ENCODE measurements at places on chromosomes 7 and 10.

DNA sequence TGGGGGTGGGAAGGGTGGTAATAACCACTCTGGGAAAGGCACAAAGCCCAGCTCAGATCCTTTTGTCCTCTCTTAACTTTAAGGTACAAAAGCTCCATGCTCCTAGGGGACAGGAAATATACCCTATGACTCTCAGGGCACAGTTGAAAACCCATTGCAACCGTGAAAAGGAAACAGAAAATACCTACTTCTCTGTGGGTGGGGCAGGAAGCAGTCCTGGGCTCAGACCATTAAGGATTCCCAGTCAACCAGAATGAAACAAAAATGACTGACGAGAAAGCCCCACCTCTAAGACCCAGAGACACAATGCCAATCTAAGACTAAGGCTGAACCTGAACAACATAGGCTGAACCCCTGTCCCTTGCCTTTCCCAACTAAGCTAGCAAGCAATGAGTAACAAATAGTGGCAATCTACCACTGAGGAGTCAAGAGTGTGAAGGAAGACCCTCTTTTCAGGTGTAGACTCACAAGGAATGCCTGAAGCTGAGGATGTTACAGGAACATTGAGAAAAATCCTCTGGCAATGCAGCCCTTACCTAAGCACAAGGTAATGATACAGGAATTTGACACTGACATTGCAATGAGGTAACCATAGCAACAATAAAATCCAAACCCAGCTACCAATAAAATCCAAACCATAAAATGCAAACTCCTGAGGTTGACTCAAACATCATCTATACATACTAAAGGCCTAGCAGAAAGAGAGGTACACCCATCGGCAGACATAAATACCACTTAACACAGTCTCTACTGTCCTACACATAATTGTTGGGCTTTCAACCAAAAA, 380.1 kb downstream of the HPSE2 start:
- no peak for DNase-seq

GRCh38 chr10:13631594-13631993, 44.8 kb downstream of the PRPF18 start:
- no peak for DNase-seq

- DNase-seq, result peak; percentile 42
These were observed 8.2 kb downstream of the TFR2 start for GRCh38 chr7:100632951-100633717.

GRCh38 chr7:23787272-23787671, 77.3 kb downstream of the STK31 start:
- DNase-seq, result no peak

DNA sequence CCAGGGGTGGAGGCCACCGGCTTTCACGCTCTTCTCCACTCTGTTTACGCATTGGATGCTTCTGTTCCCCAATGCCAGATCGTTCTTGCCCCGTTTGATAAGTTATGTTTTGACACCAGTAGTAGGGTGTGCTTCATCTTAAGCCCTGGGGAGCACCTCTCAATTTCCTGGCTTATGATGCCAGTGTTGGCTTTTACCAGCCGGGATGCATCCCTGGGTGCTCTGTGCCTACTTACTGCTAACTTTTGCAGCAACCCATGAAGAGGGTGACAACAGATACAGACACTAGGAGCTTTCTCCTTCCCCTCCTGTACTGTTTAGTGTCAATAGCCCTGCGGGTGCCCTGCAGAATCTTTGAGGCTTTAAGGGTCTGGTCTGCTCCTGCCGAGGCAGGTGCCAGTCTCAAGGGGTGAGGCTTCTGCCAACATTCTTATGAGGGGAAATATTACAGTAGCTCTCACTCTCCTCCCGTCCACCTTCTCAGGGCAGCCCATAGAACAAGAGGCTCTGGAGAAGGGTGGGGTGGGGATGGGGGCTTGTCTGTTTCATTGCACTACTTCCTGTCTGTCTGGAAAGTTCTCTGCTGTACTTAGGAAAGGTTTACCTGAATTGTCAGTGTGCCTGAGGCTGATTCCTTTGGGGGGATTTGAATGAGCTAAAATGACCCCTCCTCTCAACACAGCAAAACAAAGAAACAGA, 23.3 kb downstream of the ADCY1 start:
- DNase-seq, result no peak

GRCh38 chr10:131822013-131822691, 78.7 kb upstream of the PPP2R2D start:
- no peak for DNase-seq

DNA sequence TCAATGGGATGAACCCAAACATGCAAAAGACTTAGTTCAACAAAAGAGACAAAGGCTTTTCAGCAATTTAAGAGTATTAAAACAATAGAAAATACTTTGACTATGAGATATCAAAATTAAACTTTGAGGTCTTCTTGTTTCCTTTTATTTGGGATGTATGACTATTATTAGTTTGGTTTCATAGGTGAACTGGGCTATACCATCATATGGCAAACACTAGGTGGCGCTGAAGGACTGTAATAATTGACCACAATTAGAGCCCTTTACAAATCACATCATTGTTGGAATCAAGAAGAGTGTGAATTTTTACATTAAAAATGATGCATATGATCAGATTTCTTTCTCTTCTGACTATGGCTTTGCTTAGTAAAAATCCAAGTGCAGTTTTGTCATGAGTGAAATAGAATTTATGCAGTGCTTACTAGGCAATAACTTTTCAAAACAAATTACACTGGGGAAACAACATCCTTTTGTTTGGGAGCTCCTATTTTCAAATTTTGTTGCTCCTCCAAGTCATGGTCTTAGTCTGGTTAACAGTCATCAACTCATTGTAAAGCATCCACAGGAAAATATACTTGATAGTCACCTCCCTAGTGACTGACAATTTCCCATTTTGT, 14.7 kb upstream of the NXPH1 start:
- DNase-seq, result peak; percentile 18

DNA sequence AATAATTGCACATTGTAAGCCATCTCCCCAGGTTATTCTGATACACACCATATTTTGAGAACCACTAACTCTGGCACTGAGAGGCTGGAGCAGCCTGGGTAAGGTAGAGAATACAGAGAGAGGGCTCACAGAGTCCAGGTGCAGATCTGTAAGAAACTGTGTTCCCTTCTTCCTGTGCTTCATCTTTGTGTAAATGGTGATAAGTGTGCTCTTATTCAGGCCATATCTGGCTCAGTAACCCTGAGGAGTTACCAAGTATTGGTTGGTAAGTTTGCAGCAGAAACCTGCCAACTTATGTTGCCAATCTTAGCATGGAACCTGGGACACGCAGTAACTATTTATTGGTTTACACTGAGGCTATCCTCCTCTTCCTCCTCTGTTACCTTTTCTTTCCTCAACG, 16.2 kb upstream of the ICA1 start:
- no peak for DNase-seq

DNA sequence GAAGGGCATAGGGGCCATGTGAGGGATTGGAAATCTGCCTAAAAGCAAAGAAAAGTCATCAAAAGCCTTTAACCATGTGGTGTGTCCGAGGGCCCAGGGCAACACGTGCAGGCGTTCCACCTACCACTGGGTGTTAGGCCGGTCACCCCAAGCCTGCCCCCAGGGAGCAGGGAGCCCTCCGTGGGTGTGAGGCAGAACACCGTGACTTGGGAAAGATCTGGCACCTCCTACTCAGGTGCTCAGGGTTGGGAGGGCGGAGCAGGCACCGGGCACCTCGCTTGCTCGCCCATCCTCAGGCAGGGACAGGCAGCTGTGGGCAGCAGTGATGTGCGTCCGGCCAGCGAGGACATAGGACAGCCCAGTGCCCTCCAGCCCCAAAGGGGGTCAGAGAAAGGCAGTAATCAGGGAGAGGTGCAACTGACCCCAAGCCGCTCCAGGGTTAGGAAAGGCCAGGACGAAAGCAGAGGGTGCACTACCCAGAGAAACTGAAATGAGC, 80.7 kb upstream of the CHST15 start:
- no peak for DNase-seq

- no peak for DNase-seq
These were observed 155.8 kb downstream of the MLLT10 start for GRCh38 chr10:21689881-21690280.

GRCh38 chr7:47293884-47294555, 287.9 kb downstream of the TNS3 start:
- DNase-seq, result no peak

DNA sequence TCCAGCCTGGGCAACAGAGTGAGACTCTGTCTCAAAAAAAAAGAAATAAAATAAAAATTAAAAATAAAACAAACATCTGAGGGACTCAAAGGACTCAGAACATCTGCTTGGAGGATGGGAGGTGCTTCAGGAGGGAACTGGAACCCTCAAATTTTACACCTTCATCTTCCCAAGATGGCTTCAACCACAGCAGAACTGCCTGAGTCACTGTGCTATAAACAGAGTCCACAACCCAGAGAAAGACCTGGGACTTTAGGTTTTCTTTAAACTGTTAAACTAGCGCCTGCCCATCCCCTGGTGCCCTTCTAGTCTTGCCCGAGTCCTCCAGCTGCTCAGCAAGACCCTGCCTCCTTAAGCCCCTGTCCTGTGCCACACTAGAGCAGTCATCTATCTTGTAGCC, 40.8 kb downstream of the RGS10 start:
- DNase-seq, result no peak

DNA sequence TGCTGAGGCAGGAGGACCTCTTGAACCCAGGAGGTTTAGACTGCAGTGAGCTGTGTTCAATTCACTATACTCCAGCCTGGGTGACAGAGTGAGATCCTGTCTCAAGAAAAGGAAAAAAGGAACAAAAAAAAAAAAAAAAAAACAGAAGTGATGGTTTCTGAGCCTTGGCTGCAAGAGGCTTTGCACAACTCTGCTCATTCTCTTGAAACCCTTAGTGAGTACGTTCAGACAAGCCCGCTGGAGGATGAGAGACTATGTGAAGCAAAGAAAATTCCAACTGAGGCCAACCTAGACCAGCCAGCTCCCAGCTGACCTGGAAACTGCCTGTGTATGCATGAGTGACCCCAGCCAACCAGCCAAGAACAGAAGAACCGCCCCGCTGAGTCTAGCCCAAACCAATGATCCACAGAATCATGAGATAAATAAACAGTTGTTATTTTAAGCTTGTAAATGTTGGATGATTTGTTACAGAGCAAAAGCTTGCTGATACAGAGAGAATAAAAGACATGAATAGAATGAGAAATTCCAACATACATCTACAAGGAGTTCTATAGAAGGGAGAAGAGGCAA, 50.6 kb upstream of the FZD9 start:
- DNase-seq, result no peak

DNA sequence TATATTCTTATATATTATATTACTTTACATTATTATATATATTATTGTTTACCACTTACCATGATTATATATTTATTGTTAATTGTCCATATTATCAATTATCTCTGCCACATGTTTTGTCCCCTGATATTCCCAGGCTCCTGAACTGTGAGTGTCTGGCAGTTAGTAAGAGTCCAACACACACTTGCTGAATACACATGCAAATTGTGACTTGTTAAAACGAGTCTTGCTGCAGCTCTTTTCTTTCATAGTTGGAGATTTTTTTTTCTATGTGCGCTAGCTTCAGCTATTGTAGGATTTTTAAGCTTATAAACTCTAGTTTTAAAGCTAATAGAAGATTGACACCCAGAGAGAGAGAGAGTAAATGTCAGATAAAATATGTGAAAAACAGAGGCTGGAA, 207.8 kb upstream of the FAM3C start:
- DNase-seq, result no peak

- DNase-seq, result peak; percentile 67
These were observed 162.2 kb downstream of the SH3PXD2A start for GRCh38 chr10:103692952-103693811.

GRCh38 chr10:117666965-117667364, 124.4 kb downstream of the EMX2 start:
- no peak for DNase-seq

DNA sequence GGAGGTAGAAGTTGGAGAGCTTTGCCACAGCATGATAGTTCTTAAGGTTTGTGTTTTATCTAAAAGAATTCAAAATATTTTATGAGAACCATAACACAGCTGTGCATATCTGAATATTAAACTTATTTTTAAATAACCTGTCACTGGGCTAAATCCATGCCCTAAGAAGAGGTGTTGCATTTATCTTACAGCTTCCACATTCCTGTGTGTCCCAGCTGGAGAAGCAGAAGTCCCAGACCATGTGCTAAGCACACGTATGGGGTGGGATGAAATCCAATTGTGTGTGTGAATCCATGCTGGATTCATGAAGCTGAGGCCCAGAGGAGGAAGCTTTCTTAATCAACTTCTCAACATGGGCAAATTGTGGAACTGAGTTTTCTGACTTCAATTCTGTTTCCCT, 121.5 kb downstream of the PKD1L1 start:
- DNase-seq, result no peak

GRCh38 chr10:29687421-29688164, 52.8 kb upstream of the SVIL start:
- DNase-seq, result no peak

- no peak for DNase-seq
These were observed 106.4 kb downstream of the COL13A1 start for GRCh38 chr10:69908124-69908523.

DNA sequence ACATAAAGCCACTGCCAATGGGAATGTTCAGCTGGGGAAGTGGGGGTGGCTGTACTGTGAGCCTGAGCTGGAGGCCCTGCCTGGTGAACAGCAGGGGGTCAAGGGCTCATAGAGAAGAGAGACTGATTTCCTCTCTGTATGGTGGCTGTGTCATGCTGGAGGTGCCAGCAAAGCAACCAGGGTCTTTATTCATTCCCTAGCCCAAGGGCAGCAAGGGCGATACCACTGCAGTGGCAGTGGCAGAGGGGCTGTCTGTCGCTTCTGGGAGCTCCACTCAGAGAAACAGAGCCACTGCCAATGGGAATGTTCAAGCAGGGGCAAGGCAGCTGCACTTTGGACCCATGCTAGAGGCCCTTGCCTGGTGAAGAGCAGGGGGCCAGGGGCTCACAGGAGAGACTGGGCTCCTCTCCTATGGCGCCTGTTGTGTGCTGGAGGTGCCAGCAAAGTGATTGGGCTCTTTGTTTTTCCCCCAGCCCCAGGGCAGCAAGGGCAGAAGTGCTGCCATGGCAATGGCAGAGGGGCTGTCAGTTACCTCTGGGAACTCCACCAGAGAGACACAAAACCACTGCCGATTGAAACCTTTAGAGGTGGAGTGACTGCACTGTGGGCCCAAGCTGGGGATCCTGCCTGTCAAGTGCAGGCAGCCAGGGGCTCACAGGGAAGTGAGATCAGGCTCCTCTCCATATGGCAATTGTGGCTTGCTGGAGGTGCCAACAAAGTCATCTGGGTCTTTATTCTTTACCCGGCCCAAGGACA, 545.1 kb downstream of the SH2D4B start:
- no peak for DNase-seq

DNA sequence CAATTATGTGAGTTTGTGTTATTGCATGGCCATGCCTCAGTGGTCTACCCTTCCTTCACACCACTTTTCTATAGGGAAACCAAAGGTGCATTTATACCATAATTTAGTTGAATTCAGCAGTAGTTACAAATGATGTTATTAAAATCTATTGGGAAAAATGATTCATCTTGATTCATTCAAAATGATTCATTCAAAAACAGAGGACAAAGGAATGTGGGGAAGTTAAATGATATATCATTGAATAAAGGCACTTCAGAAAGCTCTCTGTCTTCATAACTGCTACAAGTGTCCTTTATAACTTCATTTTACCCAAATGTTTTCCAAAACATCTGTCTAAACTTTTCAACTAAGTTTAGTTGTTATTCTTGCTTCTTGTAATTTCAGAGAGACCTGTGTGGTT, 722.9 kb downstream of the GRM8 start:
- DNase-seq, result no peak

- DNase-seq, result no peak
These were observed 190.1 kb downstream of the PRPF18 start for GRCh38 chr10:13776861-13777311.

- DNase-seq, result no peak
These were observed 33.5 kb upstream of the CCSER2 start for GRCh38 chr10:84294766-84295447.

- no peak for DNase-seq
These were observed 37.1 kb downstream of the PRKCQ start for GRCh38 chr10:6542999-6543430.

- DNase-seq, result no peak
These were observed 14.1 kb upstream of the TNPO3 start for GRCh38 chr7:129069021-129069420.
